Activated CD8-positive, alpha-beta T cell treated with anti-CD3 and anti-CD28 coated beads, Interleukin-2, amount 10 ng/mL, durations not matched to agents 7 days and 5 days (primary cell): ENCODE measurements at places on chromosomes 2 and 18. TPM values are rescaled to one million over a fixed set of nuclear protein-coding genes. Genes with fewer than 3 reads are reported as not detected.

Gene REG1A
- not detected for total RNA-seq

Gene GLB1L
- total RNA-seq = 4.0 TPM

Gene ATIC
- 182 TPM for total RNA-seq

Gene MYCN
- total RNA-seq = not detected

Gene CNTNAP5
- total RNA-seq = not detected

Gene MEX3C
- total RNA-seq = 40.4 TPM

Gene SPATA3
- total RNA-seq = not detected

Gene BCL2L11
- total RNA-seq = 16.5 TPM

Gene ZFAND2B
- 59.5 TPM for total RNA-seq

Gene ASTL
- 0.34 TPM for total RNA-seq

DNA sequence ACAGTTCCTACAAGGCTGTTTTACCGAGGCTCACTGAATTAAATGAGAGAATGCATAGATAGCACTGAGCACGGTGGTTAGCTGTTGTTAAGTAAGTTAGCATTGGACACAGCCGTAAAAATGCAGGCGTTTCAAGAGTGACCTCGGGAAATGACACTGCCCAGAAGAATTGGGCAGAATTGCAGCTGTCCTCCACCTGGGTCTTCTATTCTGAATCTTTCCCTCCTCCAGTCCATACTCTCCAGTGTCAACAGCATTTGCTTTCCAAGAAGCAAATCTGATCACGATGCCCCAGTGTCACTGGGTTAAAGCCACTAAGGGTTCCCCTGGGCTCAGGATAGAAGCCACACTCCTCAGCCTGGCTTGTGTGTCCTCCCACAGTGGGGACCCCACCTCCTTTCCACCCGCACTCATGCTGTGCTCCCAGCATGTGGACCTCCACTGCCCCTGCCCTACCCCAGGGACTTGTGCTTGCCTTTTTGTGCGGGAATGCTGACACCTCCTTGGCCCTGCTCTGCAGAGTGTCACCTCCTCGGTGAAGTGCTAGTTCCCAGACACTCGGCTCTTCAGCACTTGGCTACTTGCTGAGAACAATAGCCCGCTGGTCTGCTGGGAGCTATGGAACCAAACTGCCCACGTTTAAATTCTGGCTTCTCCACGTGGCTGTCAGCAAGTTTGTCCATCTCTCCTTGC is 135.0 kb downstream of the ANTXR1 start:
- DNase-seq = no peak
- H3K27me3 ChIP-seq = peaks cover 6% of the 10 kb centered on the region
- no peak overlapping the region for H3K4me3 ChIP-seq
- H3K36me3 ChIP-seq = no peaks in the 10 kb centered on the region
- H3K27ac ChIP-seq = no peak overlapping the region

- DNase-seq = no peak
- no peak overlapping the region for H3K4me3 ChIP-seq
- no peaks in the 10 kb centered on the region for H3K36me3 ChIP-seq
- H3K27me3 ChIP-seq = no peaks in the 10 kb centered on the region
- H3K4me1 ChIP-seq = no peaks in the 10 kb centered on the region
These were observed 143.3 kb downstream of the MREG start for GRCh38 chr2:215870088-215870490.

DNA sequence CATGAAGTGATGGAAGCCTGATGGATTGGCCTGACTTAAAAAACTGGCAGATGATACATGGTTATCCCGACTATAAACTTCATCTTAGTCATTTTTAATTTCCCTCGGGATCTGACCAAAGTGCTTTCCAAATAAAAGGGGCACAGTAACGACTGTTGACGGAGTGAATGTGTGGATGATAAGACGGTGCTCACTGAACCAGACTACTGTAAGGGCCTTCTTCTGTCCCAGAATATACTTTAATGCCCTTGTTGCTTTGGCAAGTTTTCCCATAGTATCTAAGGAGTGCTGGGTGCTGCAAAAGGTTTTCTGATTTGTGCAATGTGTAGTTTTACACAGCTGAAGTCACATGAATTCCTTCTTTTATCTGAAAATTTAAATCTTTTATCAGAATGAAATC is 373.5 kb downstream of the DSEL start:
- no peak overlapping the region for H3K27ac ChIP-seq
- no peak for DNase-seq
- H3K27me3 ChIP-seq = no peaks in the 10 kb centered on the region
- H3K36me3 ChIP-seq = no peaks in the 10 kb centered on the region

- H3K4me3 ChIP-seq = no peak overlapping the region
- H3K27me3 ChIP-seq = peaks cover 17% of the 10 kb centered on the region
- H3K27ac ChIP-seq = no peak overlapping the region
- H3K36me3 ChIP-seq = no peaks in the 10 kb centered on the region
- peaks cover 18% of the 10 kb centered on the region for H3K4me1 ChIP-seq
- no peak for DNase-seq
These were observed 48.1 kb downstream of the ATOH8 start for GRCh38 chr2:85801871-85802270.

DNA sequence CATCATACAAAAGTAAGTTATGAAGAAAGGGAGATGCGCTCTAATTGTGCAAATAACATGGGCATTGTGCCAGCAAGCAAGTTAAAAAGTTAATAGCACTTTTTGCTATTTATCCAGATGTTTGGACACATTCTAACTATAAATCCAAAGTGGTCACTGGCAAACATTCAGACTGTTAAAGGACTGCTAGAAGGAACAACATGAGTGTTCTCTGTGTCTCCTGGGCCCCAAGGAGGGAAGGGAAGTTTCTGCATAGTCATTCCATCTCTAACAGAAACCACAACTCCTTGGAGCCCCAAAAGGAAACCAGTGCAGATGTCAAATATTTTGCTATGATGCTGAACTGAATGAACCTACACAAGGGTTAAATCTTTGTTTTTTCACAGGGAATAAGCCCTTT is 213.3 kb upstream of the HNRNPA3 start:
- no peak for DNase-seq
- H3K27me3 ChIP-seq = no peaks in the 10 kb centered on the region
- peaks cover 4% of the 10 kb centered on the region for H3K36me3 ChIP-seq
- H3K27ac ChIP-seq = no peak overlapping the region

- DNase-seq = no peak
- H3K4me3 ChIP-seq = no peak overlapping the region
- H3K27me3 ChIP-seq = no peaks in the 10 kb centered on the region
- no peaks in the 10 kb centered on the region for H3K36me3 ChIP-seq
These were observed 5.6 kb upstream of the WDFY1 start for GRCh38 chr2:223950448-223951347.

DNA sequence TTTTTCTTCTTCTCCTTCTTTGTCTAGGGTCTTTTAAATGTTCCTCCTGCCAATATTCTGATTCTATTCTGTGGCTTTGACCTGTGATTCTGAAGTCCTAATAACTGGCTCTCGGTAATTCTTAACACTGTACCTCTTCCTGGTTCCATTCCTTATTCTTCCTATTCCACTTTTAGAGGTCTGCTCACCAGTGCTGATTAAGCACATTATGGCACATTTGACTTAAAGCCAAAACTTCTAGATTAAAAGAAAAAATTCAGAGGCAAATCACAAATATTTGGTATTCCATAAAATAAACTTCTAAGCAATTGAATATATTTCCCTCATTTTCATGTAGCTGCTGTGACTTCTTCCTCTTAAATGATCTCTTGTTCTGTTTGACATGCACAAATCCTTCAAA is 47.5 kb downstream of the NXPH2 start:
- no peak for DNase-seq
- no peaks in the 10 kb centered on the region for H3K4me1 ChIP-seq
- no peak overlapping the region for H3K27ac ChIP-seq
- H3K36me3 ChIP-seq = no peaks in the 10 kb centered on the region

- H3K4me1 ChIP-seq = no peaks in the 10 kb centered on the region
- no peaks in the 10 kb centered on the region for H3K36me3 ChIP-seq
- no peaks in the 10 kb centered on the region for H3K27me3 ChIP-seq
- peak; percentile 43 for DNase-seq
- H3K4me3 ChIP-seq = no peak overlapping the region
These were observed 414.2 kb upstream of the CHST9 start for GRCh38 chr18:27599202-27599829.

- peaks cover 41% of the 10 kb centered on the region for H3K4me1 ChIP-seq
- H3K4me3 ChIP-seq = peak overlapping the region; percentile 72
- H3K36me3 ChIP-seq = no peaks in the 10 kb centered on the region
- H3K27ac ChIP-seq = no peak overlapping the region
- H3K27me3 ChIP-seq = peaks cover 64% of the 10 kb centered on the region
- no peak for DNase-seq
These were observed 1.2 kb upstream of the BCL11A start for GRCh38 chr2:60554646-60555065.

GRCh38 chr2:226491112-226491511 is 308.5 kb downstream of the IRS1 start:
- no peaks in the 10 kb centered on the region for H3K4me1 ChIP-seq
- peaks cover 3% of the 10 kb centered on the region for H3K27me3 ChIP-seq
- H3K4me3 ChIP-seq = no peak overlapping the region
- H3K27ac ChIP-seq = no peak overlapping the region

DNA sequence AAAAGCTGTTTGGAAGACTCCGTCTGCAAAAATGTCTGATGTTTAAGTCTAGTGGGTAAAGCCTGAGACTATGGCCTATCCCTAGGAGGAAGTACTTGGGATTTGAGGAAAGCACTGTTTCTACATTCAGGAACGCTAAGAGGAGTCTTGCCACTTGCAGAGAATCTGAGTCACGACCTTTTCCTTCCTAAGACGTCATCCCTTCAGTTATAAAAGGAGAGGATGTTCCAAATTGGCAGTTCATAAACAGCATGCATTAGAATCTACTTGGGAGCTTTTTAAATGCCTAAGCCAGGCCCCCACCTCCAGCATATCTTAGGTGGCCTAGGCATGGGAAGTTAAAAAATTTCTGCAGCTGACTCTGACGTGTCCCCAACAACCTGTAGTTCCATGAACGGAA is 125.9 kb downstream of the TTC32 start:
- no peak overlapping the region for H3K27ac ChIP-seq
- no peaks in the 10 kb centered on the region for H3K4me1 ChIP-seq
- H3K36me3 ChIP-seq = no peaks in the 10 kb centered on the region
- H3K27me3 ChIP-seq = peaks cover 2% of the 10 kb centered on the region
- H3K4me3 ChIP-seq = no peak overlapping the region
- no peak for DNase-seq

GRCh38 chr2:104164721-104165252 is 689.1 kb upstream of the POU3F3 start:
- no peak overlapping the region for H3K27ac ChIP-seq
- no peak for DNase-seq

GRCh38 chr2:19176977-19177376 is 181.4 kb downstream of the OSR1 start:
- no peak overlapping the region for H3K27ac ChIP-seq
- no peak for DNase-seq
- H3K36me3 ChIP-seq = no peaks in the 10 kb centered on the region
- H3K4me3 ChIP-seq = no peak overlapping the region
- no peaks in the 10 kb centered on the region for H3K4me1 ChIP-seq

- H3K27me3 ChIP-seq = no peaks in the 10 kb centered on the region
- H3K4me3 ChIP-seq = no peak overlapping the region
- H3K27ac ChIP-seq = no peak overlapping the region
- H3K36me3 ChIP-seq = no peaks in the 10 kb centered on the region
- H3K4me1 ChIP-seq = peaks cover 7% of the 10 kb centered on the region
These were observed 40.6 kb downstream of the FASTKD2 start for GRCh38 chr2:206805887-206806607.

GRCh38 chr18:56565551-56566345 is 72.6 kb downstream of the TXNL1 start:
- no peaks in the 10 kb centered on the region for H3K36me3 ChIP-seq
- peaks cover 4% of the 10 kb centered on the region for H3K27me3 ChIP-seq
- H3K4me3 ChIP-seq = no peak overlapping the region
- H3K4me1 ChIP-seq = no peaks in the 10 kb centered on the region
- no peak for DNase-seq

DNA sequence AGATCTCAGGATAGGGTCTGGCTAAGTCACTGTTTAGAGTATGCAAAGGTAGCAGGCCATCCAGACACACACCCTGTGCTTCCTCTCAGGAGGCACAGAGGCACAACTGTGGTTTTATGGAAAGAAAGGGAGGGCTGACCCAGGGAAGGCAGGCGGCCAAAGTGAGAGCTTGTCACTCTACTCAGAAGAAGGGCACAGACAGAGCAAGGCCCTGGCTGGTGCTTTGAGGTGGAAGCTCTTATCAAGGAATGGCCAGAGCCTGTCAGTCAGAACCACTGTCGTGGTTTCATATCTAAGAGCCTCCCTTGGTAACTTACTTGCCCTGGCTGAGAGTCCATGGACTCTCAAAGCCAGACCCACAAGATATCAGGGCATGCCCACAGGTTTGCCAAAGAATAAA is 40.7 kb downstream of the SLC9A2 start:
- H3K27me3 ChIP-seq = no peaks in the 10 kb centered on the region
- H3K4me3 ChIP-seq = no peak overlapping the region
- peaks cover 2% of the 10 kb centered on the region for H3K36me3 ChIP-seq
- peaks cover 20% of the 10 kb centered on the region for H3K4me1 ChIP-seq
- H3K27ac ChIP-seq = no peak overlapping the region

- H3K27ac ChIP-seq = no peak overlapping the region
- no peaks in the 10 kb centered on the region for H3K27me3 ChIP-seq
- DNase-seq = no peak
- H3K36me3 ChIP-seq = no peaks in the 10 kb centered on the region
These were observed 192.6 kb upstream of the ZEB2 start for GRCh38 chr2:144712550-144712940.

DNA sequence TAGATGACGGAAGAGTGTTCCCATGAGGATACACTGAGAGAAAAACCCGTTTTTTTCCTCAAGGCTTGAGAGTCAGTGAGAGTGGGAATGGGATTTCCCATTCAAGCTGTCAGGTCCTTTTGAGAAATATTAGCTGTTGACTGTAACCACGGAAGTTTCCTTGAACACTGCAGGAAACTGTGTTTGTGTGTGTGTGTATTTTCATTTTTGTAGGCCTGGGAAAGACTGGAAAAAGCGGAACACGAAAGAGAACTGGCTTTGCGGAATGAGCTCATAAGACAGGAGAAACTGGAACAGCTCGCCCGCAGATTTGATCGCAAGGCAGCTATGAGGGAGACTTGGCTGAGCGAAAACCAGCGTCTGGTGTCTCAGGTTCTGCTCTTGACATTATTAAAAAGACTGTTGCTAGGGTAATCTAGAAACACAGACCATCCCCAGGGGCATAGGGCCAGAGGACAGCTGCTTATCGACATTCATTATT is 98.8 kb upstream of the EML6 start:
- H3K4me1 ChIP-seq = no peaks in the 10 kb centered on the region
- H3K36me3 ChIP-seq = peaks cover 76% of the 10 kb centered on the region
- no peaks in the 10 kb centered on the region for H3K27me3 ChIP-seq
- DNase-seq = no peak
- no peak overlapping the region for H3K27ac ChIP-seq

- no peak overlapping the region for H3K4me3 ChIP-seq
- DNase-seq = no peak
- no peaks in the 10 kb centered on the region for H3K4me1 ChIP-seq
- H3K27me3 ChIP-seq = peaks cover 3% of the 10 kb centered on the region
- no peak overlapping the region for H3K27ac ChIP-seq
- no peaks in the 10 kb centered on the region for H3K36me3 ChIP-seq
These were observed 32.9 kb downstream of the ARHGEF4 start for GRCh38 chr2:130869441-130870160.
